ENCODE measurements at places on chromosomes 7 and 10.
A peak's percentile ranks its signal among the peaks of the same experiment; 100 is the strongest.

- no peaks in the 10 kb centered on the region for H3K36me3 ChIP-seq
- H3K4me1 ChIP-seq: no peaks in the 10 kb centered on the region
- no peak overlapping the region for H3K27ac ChIP-seq
- H3K4me3 ChIP-seq: no peak overlapping the region
Measured at GRCh38 chr7:129750091-129750490, 138.6 kb downstream of the NRF1 start.

GRCh38 chr10:57973451-57973850, 294.2 kb downstream of the IPMK start:
- no peak overlapping the region for H3K27ac ChIP-seq
- no peaks in the 10 kb centered on the region for H3K36me3 ChIP-seq
- DNase-seq: no peak
- H3K27me3 ChIP-seq: no peaks in the 10 kb centered on the region
- no peaks in the 10 kb centered on the region for H3K4me1 ChIP-seq

DNA sequence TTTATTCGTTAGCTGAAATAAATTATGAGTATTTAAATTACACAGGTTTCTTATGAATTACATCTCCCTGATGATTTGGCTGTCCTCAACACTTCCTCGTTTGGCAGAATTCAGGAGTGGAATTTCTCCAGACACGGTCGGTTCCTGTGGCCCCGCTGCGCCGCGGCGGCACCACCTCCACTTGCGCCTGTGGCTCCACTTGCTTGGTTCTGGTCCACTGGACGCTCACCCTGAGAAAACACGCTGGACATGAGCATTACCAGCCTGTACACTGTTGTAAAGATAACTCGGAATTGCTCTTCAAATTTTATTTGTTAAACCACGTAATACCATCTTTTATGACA, 85.3 kb downstream of the ZNF33B start:
- no peaks in the 10 kb centered on the region for H3K36me3 ChIP-seq
- H3K27me3 ChIP-seq: no peaks in the 10 kb centered on the region
- peaks cover 8% of the 10 kb centered on the region for H3K4me1 ChIP-seq
- H3K4me3 ChIP-seq: peak overlapping the region; percentile 67

GRCh38 chr7:83148776-83149175, 13.9 kb downstream of the PCLO start:
- no peaks in the 10 kb centered on the region for H3K27me3 ChIP-seq
- no peak for DNase-seq
- H3K27ac ChIP-seq: no peak overlapping the region
- H3K4me3 ChIP-seq: no peak overlapping the region
- H3K36me3 ChIP-seq: no peaks in the 10 kb centered on the region

DNA sequence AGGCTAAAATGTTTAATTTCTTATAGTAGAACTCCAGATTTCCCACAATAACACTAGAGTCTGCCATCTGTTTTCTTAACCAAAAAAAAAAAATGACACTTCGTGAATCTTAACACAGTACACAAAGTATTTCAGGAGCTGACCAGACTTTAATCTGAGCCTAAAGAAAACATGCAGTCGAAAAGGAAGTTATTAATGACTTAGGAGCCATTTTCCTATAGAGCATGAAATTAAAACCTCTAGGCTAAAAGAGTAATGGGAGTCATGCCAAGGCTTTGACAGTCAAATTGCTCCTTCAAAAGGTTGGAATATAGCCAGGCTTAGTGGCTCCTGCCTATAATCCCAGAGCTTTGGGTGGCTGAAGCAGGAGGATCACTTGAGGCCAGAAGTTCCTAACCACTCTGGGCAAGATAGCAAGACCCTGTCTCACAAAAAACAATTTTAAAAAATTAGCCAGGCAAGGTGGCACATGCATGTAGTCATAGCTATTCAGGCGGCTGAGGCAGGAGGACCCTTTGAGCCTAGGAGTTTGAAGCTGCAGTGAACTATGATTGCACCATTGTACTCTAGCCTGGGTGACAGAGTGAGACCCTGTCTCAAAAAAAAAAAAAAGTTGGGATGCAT, 13.6 kb downstream of the MICU1 start:
- no peaks in the 10 kb centered on the region for H3K4me1 ChIP-seq
- no peaks in the 10 kb centered on the region for H3K36me3 ChIP-seq
- DNase-seq: no peak
- no peak overlapping the region for H3K27ac ChIP-seq

DNA sequence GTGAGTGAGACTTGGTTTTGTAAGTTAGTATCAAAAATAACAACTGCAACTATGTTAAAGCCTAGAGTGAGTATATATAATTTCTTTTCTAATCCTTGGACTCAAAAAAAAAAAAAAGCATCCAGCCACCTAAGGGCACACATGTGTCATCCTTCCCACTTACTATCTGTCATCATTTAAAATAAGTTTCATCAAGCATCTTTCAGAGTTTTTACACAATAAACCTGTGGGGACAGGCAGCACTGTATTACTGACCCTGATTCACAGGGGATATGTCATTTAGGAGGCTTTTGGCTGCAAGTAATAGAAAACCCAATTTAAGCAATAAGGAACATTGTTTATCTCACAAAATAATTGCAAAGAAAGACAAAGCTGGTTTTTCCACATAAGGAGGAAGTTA, 32.3 kb upstream of the OSBPL3 start:
- no peak for DNase-seq
- no peak overlapping the region for H3K4me3 ChIP-seq
- no peaks in the 10 kb centered on the region for H3K27me3 ChIP-seq
- H3K27ac ChIP-seq: no peak overlapping the region

DNA sequence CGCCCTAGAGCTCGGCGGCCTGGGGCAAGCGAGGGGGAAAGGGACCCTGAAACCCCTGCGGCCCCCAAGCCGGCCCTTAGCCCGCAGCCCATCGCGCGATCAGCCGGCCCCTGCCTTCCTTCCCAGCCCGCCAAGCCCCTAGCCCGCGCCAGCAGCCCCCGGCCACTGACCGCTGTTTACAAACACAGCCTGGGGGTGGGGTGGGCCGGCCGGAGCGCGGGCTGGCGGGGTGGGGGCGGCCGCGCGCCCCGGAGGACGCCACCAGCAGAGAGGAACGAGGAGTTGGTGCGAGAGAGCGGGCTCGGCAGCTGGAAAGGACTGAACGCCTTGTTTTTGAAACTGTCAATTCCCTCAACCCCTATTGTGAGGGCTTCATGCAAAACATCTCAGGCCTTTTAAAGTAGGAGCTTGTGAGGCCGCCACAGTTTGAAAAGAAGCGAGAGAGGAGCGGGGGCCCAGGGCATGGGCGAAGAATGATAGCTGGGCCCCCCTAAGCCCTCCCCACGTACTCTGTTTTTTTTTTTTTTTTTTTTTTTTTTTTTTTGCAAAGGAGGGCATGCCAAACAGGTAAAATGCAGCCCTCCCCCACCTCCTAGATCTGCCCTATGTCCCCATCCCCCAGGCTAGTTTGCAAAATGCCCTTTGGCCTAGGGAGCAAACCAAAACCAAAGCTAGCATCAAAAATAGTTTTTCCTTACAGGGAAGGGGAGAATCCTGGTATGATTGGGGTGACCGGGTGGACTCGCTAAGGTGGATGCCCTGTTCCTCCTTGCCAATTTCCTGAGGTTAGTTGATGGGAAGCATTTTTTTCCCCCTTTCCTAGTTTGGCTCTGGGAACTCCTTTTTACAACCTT, 15.0 kb downstream of the SKIDA1 start:
- H3K27me3 ChIP-seq: peaks cover 1% of the 10 kb centered on the region
- no peak for DNase-seq
- H3K4me1 ChIP-seq: no peaks in the 10 kb centered on the region
- H3K27ac ChIP-seq: peak overlapping the region; percentile 10

GRCh38 chr7:129877146-129877792, 75.5 kb downstream of the UBE2H start:
- H3K27me3 ChIP-seq: no peaks in the 10 kb centered on the region
- no peak overlapping the region for H3K4me3 ChIP-seq
- peaks cover 32% of the 10 kb centered on the region for H3K36me3 ChIP-seq
- DNase-seq: no peak

- peak; percentile 71 for DNase-seq
- no peaks in the 10 kb centered on the region for H3K4me1 ChIP-seq
- no peak overlapping the region for H3K27ac ChIP-seq
- H3K4me3 ChIP-seq: no peak overlapping the region
- H3K36me3 ChIP-seq: no peaks in the 10 kb centered on the region
Measured at GRCh38 chr7:144818511-144818910, 17.3 kb downstream of the TPK1 start.

DNA sequence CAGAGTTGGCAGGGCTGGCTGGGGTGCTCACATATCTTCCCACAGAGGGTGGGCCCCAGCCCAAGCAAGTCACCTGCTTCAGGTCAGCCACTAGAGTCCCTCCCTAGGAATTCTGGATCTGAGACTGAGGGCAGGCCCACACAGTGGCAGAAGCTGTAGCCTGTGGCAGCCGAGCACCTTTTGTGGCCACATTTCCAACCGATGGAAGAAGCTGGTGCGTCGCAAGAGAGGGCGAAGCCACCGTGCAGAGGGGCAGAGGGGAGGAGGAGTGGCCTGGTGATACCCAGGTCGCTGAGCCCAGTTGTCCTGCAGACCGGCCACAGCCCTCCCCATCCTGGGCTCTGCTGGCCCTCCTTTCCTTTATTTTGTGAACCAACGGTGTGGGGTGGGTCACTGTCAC, 5.3 kb downstream of the POLM start:
- no peak overlapping the region for H3K27ac ChIP-seq
- peaks cover 21% of the 10 kb centered on the region for H3K4me1 ChIP-seq
- no peaks in the 10 kb centered on the region for H3K27me3 ChIP-seq
- no peak for DNase-seq
- no peaks in the 10 kb centered on the region for H3K36me3 ChIP-seq
- no peak overlapping the region for H3K4me3 ChIP-seq

GRCh38 chr7:151289891-151290290, 41.4 kb upstream of the SMARCD3 start:
- no peak overlapping the region for H3K27ac ChIP-seq
- no peaks in the 10 kb centered on the region for H3K36me3 ChIP-seq
- H3K4me1 ChIP-seq: no peaks in the 10 kb centered on the region
- H3K4me3 ChIP-seq: no peak overlapping the region
- no peak for DNase-seq

DNA sequence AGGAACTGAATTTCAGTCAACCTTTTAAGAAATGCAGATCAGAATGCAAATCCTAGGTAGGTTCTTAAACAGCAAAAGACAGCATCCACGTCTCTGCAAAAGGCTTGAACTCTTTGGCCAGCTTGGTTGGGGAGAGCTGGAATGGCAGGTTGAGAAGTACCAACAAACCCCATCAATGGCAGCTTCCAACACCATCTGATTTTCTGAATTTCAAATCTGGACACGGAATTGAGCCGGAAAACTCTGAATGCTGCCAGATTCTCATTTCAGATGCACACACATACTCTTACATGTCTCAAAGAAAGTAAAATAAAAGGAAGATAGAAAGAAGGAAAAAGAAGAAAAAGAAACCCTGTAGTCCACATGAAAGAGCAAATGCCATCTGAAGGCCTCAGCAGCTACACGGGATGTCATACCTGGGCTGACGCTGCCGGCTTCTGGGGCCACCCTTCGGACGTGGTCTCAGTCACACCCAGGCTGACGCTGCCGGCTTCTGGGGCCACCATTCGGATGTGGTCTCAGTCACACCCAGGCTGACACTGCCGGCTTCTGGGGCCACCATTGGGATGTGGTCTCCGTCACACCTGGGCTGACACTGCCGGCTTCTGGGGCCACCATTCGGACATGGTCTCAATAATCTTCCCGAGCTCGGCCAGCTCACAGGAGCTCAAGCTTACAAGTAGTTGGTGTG, 165.3 kb downstream of the PTPRN2 start:
- H3K27ac ChIP-seq: no peak overlapping the region
- H3K4me1 ChIP-seq: no peaks in the 10 kb centered on the region
- no peak overlapping the region for H3K4me3 ChIP-seq
- H3K27me3 ChIP-seq: no peaks in the 10 kb centered on the region

- peak; percentile 73 for DNase-seq
- no peaks in the 10 kb centered on the region for H3K36me3 ChIP-seq
- H3K4me1 ChIP-seq: no peaks in the 10 kb centered on the region
- H3K27me3 ChIP-seq: no peaks in the 10 kb centered on the region
Measured at GRCh38 chr10:77970869-77971803, 44.6 kb upstream of the DLG5 start.

DNA sequence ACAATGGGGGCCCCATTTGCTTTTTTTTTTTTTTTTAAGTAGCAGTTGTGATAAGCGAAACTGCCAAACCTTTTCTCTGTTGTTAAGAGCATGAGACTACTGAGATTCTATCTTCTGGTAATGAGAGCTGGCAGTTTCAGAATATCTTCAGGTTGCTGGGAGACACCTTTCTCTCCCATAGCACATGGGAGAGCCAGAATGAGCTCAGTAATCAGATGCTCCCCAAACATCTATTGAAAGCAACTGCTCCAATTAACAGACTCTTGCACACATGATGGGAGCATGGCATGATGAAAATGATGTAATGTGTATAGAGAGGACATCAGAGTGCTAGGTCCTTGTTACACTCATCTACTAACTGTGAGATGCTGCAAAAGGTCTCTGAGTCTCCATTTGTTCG, 18.8 kb downstream of the MYO3A start:
- H3K27me3 ChIP-seq: no peaks in the 10 kb centered on the region
- H3K4me1 ChIP-seq: no peaks in the 10 kb centered on the region
- H3K4me3 ChIP-seq: no peak overlapping the region
- H3K36me3 ChIP-seq: no peaks in the 10 kb centered on the region
- no peak for DNase-seq

- H3K27ac ChIP-seq: no peak overlapping the region
- H3K4me1 ChIP-seq: no peaks in the 10 kb centered on the region
- DNase-seq: no peak
- H3K4me3 ChIP-seq: no peak overlapping the region
- H3K36me3 ChIP-seq: no peaks in the 10 kb centered on the region
- no peaks in the 10 kb centered on the region for H3K27me3 ChIP-seq
Measured at GRCh38 chr10:98951269-98952000, 284.2 kb downstream of the HPSE2 start.

DNA sequence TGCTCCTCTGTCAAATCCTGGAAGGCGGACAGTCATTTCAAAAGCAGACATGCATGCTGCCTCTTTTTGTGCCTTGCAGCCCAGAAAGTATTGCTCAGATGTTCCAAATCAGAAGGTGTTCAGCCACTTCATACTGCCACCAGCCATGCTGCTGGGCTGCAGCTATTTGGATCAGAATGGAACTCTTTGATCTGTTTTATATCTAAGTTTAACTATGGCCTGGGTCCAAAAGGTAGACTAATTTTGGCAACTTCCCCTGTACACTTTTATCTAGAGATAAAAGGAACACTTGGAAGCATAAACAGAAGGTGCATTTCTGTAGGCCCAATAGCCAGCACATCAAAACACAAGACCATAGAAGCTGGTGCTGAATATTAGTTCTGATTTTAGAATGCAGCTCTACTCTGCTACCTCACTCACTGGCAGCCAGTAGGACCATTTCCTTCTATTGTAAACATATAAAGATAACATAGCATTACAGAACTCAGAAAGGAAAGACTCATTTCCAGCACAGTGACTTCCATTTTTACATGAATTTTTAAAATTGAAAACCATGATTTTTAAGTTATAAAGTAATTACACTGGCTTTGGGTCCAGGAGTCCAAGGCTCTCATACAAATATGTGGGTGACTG, 143.1 kb upstream of the CAV2 start:
- H3K4me3 ChIP-seq: no peak overlapping the region

GRCh38 chr10:77643795-77644468, 6.3 kb upstream of the KCNMA1 start:
- no peaks in the 10 kb centered on the region for H3K4me1 ChIP-seq
- H3K4me3 ChIP-seq: no peak overlapping the region
- no peak overlapping the region for H3K27ac ChIP-seq
- H3K36me3 ChIP-seq: no peaks in the 10 kb centered on the region
- no peaks in the 10 kb centered on the region for H3K27me3 ChIP-seq

GRCh38 chr10:130430291-130430690, 294.1 kb downstream of the GLRX3 start:
- no peaks in the 10 kb centered on the region for H3K27me3 ChIP-seq
- no peak for DNase-seq

All from Peyer's patch (tissue), 4 donors.